ENCODE measurements at places on chromosomes 4 and X.

DNA sequence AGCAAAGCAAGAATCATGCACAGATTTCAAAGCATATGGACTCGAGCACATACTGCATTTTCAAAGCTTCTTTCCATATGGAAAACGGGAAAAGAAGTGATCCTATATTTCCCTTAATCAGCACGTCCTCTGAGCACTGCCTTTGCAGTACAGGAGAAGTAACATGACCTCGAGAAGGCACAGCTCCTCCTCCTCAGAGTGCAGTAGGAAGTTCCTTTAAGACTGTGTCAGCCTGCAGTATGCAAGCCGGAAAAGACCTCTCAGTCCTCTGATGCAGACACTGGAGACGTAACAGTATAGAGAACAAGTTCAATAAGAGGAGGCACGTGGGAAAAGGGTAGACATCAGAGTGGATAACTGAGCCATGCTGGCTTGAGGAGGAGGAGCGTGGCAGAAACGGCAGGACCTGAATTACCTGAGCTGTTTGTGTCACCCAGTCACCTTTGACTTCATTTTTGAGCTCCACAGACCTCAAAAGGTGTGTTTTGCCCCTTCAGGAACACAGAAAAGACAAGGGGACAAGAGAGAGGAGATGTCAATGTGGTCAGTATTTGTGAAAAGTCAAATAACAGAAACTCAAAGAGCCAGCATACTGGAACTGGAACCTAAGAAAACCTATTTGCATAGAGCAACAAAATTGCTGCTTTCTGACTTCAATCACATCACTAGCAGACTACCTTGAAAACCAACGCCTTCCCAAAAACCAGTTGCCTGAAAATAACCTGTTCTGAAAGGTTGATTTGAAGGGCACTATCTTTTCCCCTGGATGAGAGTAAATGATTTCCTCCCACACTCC is 20.8 kb downstream of the IRF2 start:
- DNase-seq, result no peak

DNA sequence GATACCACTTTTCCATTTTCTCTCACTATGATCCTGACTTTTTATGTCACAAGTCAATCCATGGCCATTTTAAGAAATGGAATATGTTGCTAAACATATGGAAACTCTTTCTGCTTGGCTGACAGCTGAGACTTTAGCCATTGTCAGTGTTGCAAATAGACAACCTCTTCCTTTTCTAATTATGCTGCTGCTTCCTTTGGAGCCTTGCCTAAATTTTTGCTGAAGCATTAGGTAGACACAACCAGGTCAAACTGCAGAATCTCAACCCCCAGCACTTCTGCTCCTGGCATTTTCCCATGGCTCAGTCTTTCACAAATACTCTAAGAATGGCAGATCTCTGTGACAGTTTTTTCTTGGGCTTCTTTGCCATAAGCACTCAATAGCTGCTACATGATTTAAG is 543.3 kb downstream of the GRID2 start:
- no peak for DNase-seq

- DNase-seq, result no peak
These were observed 496 bp upstream of the GAB1 start for GRCh38 chr4:143335979-143336780.

- no peak for DNase-seq
These were observed 517 bp downstream of the LEF1 start for GRCh38 chr4:108168160-108168670.

- no peak for DNase-seq
These were observed 378.3 kb downstream of the FBXW7 start for GRCh38 chr4:152157629-152158028.

GRCh38 chr4:147782087-147782781 is 50.3 kb downstream of the ARHGAP10 start:
- no peak for DNase-seq

- DNase-seq, result no peak
These were observed 539 bp upstream of the SPCS3 start for GRCh38 chr4:176319151-176319703.

DNA sequence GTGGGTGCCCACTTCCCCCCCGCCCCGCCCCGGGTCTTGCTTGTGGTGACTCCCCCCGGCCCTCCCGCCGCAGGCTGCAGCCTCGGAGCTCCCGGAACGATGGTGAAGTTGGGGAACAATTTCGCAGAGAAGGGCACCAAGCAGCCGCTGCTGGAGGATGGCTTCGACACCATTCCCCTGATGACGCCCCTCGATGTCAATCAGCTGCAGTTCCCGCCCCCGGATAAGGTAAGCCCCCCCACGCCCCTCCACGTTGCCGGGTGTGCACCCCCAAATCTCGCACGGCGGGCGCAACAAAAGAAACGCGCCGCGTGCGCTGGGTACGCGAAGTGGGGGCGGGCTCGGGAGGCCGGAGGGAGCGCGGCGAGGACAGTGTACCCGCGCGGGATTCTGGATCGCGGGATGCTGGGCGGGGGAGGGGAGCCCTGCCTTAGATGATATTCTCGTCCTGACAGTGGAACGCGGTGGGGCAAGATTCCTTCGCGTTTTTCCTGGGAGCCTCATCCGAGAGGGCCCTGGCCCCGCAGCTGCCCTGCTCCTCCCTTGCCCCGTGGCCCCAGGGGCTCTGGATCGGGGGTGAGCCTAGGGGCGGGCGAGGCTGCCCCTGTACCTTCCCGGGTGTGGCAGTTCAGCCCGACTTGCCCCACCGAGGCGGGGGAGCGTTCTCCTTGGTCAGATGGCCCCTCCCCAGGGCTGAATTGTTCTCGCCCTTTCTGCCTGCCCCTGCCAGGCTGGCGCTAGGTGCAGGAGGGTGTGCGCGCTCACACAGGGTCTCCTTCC is 819 bp downstream of the NSG1 start:
- no peak for DNase-seq

- no peak for DNase-seq
These were observed 1.3 kb downstream of the RBM10 start for GRCh38 chrX:47146121-47146935.

- no peak for DNase-seq
These were observed 383.3 kb downstream of the BCOR start for GRCh38 chrX:39714471-39714870.

- DNase-seq, result no peak
These were observed 6.7 kb downstream of the DOCK11 start for GRCh38 chrX:118502161-118502789.

- no peak for DNase-seq
These were observed 72.6 kb downstream of the DMD start for GRCh38 chrX:33138677-33139249.

DNA sequence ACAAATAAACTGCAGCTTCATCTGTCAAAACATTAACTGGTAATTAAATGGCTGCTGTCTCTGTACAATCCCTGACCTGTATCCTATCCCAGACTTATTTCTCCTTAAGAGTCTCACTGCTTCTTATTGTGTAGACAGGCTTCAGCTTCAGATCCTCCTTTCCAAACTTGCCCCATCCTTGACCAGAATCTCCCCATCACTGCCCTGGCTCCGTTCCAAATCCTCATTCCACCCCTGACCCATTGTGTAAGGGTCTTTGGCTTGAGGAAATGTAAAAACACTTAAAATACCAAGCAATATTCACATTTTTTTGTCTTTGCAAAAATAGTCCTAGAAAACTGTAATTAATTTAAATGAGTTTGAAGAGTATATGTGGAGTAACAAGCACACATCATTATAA is 152.6 kb upstream of the VEGFC start:
- no peak for DNase-seq

DNA sequence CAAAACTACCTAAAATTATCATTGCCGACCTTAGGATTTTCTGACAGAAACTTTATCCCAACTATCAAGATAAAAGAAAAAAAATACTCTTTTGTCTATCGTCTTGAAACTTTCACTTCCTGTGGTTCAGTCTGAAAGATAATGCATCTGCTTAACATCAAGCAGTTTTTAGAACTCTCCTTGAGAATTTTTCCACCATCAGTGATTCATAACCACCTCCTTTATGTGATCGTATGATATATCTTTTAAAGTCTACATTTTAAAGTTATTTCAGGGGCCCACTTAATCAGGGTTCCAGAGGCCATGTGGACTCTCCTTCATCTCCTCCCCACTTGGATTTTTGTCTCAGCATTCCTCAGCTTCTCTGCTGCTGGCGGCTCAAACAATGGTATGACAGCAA is 272.8 kb upstream of the TENM3 start:
- no peak for DNase-seq

- no peak for DNase-seq
These were observed 153.7 kb downstream of the VEGFC start for GRCh38 chr4:176638992-176639391.

GRCh38 chrX:50881028-50881427 is 29.5 kb upstream of the BMP15 start:
- no peak for DNase-seq

DNA sequence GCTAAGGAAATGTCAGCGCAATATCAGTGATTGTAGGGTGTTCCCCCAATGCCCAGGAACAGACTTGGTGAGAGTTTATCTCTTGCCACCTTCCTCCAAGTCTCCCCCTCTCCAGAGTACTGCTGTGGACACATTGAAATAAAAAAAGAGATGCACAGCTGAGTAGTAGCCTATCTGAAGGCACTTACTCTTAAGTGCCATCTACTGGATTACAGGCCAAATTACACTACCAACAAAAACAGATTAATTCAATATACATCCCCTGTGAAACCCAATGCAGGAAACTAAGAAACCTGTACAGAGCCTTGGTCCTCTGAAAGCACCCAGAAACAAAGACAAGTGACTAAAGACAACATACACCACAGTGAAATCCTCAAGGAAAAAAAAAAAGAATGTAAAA is 460.3 kb downstream of the ZIC3 start:
- no peak for DNase-seq

GRCh38 chrX:8194216-8194615 is 23.1 kb upstream of the VCX2 start:
- no peak for DNase-seq

- DNase-seq, result no peak
These were observed 217.3 kb upstream of the TAPT1 start for GRCh38 chr4:16443504-16444088.

DNA sequence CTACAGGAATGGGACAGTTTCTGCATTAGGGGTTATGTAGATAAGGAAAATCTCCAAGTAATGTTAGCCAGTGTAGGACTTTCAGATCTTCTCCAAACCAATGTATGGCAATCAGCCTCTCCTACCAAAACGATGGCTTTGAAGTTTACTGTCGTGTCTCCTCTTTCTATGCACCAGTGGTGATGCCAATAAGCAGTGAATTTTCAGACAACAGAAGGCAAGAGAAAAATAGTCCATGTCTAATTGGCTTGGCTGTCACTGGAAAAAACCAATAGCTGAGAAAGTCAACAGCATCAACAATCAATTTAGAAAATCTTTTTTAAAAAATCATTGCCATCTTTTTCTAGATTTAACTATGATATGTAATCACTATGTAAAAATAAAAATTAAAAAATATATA is 35.0 kb downstream of the LIMCH1 start:
- DNase-seq, result no peak

DNA sequence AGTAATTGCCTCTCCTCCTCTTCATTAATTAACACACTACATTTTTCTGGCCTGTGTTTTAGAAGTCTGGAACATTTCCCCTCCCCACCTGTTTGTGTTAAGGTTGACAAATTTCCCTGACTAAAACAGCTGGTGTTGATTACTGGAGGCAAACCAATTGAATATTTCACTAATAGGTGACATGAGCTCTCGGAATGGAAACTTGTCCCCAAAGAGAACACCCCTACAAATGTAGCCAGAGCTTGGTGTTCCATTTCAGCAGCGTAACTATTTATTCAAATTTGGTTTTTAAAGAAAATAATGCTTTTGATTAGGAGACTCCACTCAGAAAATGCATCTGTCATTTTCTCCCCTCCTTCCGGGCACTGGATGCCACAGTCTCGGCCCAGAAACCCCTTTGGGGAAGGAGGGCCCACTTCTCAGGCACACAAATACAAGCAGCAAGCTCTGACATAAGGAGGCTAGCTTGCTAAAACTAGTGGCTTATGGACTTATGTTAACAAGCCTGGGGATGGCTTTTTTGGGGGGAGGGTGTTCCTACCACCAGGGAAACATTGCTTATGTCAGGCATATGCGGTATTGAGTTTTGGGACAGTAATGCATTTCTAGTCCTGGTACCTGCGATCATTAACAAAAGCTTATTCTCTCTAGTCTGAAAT is 2.2 kb downstream of the RNF150 start:
- DNase-seq, result no peak

DNA sequence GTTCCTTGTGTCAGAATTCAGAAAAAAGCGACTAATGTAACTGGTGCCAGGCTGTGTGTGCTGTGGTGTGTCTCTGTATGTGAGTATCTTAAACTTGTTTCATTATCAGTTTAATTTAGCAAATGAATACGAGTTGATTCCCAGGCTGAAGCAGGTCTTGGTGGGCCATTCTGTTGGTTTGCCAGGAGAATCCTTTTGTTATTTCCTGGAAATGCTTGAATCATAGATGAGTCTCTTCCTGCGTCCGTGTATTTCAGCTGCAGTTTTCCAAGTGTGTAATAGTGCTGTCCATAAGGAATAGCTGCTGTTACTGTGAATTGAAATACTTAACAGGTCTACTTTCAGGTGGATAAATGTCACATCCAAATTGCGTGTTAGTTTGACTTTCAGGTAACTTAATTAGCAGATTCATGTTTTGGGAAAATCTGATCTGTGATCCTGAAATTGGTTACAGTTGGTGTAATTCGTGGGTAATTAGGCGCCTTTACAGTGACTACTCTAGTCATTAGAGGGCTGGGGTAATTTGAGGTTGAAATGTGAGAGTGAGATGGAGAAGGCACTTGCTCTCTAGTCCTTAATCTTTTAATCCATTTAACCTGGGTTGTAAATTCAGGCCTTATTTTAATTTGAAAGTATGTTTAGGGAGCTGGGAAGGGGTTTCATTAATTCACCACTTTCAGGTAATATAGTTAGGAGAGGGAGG is 23.8 kb downstream of the TMEM131L start:
- DNase-seq, result no peak

DNA sequence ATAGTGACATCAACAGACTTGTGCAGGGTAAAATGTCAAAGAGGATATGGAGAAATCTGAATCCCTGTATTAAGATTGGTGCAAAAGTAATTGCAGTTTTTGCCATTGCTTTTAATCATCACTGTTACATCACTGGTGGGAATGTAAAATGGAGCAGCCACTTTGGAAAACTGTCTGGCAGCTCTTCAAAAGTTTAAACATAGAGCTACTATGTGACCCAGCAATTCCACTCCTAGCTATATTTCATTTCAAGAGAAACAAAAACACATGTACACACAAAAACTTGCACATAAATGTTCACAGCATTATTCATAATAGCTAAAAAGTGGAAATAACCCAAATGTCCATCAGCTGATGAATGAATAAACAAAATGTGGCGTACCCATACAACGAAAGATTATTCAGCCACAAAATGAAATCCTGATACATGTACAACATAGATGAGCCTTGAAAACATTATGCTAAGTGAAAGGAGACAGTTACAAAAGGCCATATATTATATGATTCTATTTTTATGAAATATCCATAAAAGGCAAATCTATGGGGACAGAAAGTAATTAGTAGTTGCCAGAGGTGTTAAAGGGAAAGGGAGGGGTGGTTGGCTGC is 106.4 kb downstream of the AMELX start:
- DNase-seq, result no peak

DNA sequence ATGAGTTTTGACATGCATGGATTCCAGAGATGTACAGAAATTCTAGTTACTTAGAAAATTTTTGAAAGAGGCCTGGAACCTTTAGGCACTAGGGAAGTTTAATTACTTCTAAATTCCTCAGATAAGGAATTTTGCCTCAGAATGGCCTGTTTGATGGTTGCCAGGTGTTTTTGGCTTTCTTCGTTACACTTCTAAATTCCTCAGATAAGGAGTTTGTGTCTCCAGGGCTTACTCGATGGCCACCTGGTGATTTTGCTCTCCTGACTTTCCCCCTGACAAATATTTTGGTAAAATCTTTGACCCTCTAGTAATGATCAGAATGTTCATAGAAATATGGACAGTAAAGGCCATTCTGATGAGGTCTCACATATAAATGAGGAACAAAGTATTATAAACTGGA is 64.3 kb downstream of the BEX3 start:
- DNase-seq, result no peak

All from stimulated activated CD8-positive, alpha-beta memory T cell treated with anti-CD3 and anti-CD28 coated beads, Interleukin-15, amount 100 ng/mL, for 4 hours (primary cell).